Activated naive CD4-positive, alpha-beta T cell treated with anti-CD3 and anti-CD28 coated beads, Interleukin-2, amount 50 U/mL, for 72 hours (primary cell): ENCODE measurements at places on chromosomes 6 and 20.

GRCh38 chr20:6683021-6683977 is 84.2 kb upstream of the BMP2 start:
- no peak for DNase-seq

- no peak for DNase-seq
Measured at GRCh38 chr6:87705070-87705691, 3.1 kb upstream of the AKIRIN2 start.

DNA sequence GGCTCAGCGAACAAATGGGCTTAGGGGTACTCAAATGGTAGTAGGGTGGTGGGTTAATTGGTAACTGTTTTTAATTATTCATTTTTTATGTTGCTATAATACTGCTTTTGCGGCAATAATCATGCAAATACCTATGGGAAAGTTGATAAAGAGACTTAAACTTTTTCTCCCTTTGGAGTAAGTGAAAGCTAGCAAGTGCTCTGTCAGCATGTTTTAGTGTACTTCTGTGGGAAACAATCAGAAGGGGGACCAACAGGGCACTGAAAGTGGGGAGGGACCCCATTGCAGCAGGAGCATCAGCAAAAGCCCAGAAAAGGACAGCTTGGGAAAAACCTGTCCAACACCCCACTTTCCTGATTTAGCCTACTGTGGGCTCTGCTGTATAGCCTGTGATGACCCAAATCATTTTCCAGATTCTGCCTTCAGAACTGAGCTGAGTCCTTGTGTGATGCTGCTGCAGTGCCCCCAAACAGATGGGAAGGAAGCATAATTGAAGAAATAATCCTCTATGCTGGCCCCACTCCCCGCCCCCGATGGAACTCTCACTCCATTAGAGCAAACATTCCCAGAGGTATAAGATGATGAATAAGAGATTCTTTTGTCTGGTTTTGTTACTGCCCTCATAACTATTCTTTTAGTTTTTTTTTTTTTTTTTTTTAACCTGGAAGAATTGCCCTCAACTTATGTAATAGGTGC is 322.8 kb downstream of the CD83 start:
- no peak for DNase-seq

DNA sequence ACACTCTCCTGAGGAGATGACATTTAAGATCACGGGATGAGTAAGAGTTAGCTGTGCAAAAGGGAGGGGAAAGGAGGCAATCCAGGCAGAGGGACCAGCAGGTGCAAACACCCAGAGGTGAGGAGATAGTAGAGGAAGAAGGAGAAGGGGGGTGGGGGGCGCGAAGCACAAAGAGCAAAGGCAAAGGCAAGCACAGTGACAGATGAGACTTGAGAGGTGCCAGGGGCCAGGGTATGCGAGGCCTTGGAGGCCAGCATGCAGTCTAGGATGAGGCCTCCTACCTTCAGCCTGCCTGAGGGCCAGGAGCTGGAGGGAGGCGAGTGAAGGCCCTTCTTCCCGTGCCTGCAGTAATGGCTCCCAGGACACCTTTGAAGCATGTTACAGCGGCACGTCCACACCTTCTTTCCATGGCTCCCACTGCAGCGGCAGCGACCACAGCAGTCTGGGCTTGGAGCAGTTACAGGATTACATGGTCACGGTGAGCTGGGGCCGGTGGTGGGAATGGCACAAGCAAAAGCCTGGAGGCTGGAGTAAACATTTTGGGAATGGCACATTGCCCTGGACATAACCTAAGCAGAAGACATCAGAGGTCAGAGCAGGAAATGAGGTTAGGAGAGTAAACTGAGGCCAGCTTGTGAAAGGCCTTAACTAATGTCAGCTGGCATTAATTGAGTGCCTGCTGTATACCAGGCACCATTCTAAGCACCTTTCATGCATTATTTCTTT is 18.6 kb downstream of the CCM2L start:
- DNase-seq, result no peak

GRCh38 chr20:14820771-14821170 is 483.4 kb upstream of the FLRT3 start:
- DNase-seq, result no peak

- DNase-seq, result no peak
Measured at GRCh38 chr6:4018924-4019236, 60.1 kb downstream of the FAM217A start.

- DNase-seq, result no peak
Measured at GRCh38 chr6:150196942-150197745, 54.3 kb downstream of the PPP1R14C start.

GRCh38 chr6:106149472-106150069 is 63.4 kb downstream of the PRDM1 start:
- no peak for DNase-seq

- no peak for DNase-seq
Measured at GRCh38 chr6:137086031-137086430, 41.3 kb upstream of the IL20RA start.

DNA sequence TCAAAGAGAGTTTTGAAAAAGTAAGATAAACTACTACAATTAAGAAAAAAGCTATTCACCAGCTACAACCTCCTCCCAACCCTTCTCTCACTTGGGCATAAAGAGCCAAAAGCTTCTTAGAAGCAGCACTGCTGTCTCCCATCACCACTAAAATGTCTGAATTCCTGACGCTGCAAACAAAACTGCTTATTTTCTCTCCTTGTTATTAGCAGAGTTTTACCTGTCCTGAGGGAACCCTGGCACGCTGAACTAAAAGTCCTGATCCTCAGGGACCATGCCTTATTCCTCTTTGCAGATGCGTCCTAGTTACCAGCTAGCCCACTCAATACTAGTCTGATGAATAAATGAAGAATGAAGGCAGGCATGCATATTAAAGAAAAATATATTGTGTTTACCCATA is 1.1 kb downstream of the HACE1 start:
- DNase-seq, result no peak

GRCh38 chr6:160396292-160396691 is 48.1 kb downstream of the SLC22A3 start:
- DNase-seq, result no peak

DNA sequence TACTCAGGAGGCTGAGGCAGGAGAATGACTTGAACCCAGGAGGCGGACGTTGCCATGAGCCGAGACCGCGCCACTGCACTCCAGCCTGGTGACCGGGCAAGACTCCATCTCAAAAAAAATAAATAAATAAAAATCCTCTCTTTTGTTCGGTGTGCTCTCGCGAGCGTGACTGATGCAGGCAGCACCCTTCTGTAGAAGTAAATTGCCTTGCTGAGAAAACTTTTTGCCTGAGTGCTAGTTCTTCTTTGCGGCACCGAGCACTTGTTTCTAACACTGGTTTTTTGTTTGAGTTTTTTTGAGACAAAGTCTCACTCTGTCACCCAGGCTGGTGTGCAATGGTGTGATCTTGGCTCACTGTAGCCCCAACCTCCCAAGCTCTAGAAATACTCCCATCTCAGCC is 30.5 kb downstream of the PLN start:
- DNase-seq, result no peak

DNA sequence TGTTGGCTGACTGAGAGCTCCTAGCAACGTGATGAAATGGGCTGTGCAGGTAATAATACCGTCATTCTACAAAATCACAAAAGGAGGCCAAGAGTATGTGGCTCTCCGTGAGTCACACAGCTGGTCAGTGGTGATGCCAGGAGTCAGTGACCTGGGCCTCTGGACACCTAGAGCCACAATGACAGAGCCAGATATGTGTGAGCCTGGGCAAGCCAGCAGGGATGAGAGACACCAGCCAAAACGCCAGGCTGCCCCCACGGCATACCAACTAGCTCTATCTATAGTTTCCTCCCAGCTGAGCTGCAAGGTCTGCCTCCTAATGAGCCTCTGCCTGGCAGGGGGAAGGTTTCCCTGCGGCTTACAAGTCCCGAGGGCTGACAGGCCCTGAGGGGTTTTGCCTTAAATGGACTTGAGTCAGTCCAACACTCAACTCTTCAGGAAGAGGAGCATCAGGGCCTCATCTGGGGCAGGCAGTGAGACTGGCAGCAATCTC is 70.0 kb downstream of the CPNE5 start:
- no peak for DNase-seq

DNA sequence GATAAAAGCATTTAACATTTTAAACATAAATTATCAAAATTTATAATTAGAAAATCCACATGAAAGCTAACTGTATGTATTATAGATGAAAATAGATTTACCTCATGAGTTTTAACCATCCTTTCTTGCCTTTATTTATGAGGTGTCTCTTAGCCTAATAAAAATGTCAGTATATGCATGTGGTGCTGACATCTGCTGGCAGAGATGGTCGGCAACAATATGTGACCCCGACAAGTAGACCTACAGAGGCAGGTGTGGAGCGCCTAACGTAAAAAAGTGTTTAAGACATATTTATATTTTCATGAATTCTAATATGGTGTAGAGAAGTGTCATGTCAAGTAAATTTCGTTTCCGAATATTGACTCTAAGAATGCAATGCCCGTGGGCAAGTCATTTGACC is 149.0 kb upstream of the FUT9 start:
- DNase-seq, result no peak

- DNase-seq, result no peak
Measured at GRCh38 chr6:96016334-96017069, 728 bp downstream of the FUT9 start.

GRCh38 chr20:25272223-25273000 is 24.5 kb downstream of the PYGB start:
- no peak for DNase-seq
